ENCODE measurements at places on chromosomes 6 and 20. TPM values are rescaled to one million over a fixed set of nuclear protein-coding genes. Genes with fewer than 3 reads are reported as not detected.

ANKEF1 gene
- total RNA-seq, result 11.6 TPM

ERMARD gene
- total RNA-seq, result 24.2 TPM

TUBB gene
- 1,398 TPM for total RNA-seq

- no peak for DNase-seq
These were observed 6.5 kb upstream of the SCRT2 start for GRCh38 chr20:682123-682522.

GRCh38 chr6:37965964-37966676, 146.6 kb downstream of the ZFAND3 start:
- peak; percentile 91 for DNase-seq

BMP7 gene
- not detected for total RNA-seq

DNA sequence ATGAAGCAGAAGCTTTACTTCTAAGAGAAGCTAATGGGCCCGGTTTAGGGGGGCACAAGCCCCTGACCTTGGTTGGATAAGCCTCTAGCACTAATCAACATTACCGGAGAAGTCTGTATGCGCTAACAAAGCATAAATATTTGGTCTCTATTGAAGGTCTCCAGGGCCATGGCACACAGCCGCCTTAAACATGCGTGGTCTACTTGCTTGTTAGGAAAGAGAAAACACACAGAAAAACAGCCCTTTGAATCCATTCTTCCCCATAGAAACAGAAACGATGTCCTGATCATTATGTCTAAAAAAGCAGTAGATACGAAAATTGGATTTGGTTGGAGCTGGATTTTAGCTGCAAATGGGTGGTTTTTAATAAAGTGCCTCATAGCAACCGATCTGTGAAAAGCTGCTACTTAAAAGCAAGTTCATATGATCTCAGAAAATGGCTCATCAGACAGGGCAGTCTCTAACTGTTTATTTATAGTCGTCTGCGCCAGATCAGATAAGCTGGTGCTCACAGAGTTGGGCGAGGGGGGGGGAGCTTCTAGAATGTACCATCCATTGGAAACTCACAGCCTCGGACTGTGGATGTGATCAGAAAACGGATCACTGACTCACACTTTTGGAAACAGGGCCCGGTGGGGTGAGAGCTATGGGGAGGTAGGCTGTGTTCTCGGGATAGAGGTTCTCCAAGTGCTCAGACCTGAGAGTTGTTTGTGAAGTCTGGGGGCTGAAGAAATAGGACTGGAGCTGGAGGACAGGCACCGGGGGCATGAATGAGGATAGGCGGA, 35.3 kb upstream of the APCDD1L start:
- DNase-seq, result no peak

HUS1B gene
- total RNA-seq, result 4.2 TPM

- DNase-seq, result peak; percentile 69
These were observed 43.1 kb downstream of the CD109 start for GRCh38 chr6:73739096-73739495.

GRCh38 chr6:165568326-165568725, 94.7 kb downstream of the PDE10A start:
- no peak for DNase-seq

HLA-DOB gene
- total RNA-seq, result 0.29 TPM

- no peak for DNase-seq
These were observed 234.4 kb downstream of the CENPW start for GRCh38 chr6:126574301-126574700.

- DNase-seq, result no peak
These were observed at the start of gene ARHGAP40 for GRCh38 chr20:38601216-38602184. Gene ARHGAP40 (plus strand): TSS chr20:38601809.

DNA sequence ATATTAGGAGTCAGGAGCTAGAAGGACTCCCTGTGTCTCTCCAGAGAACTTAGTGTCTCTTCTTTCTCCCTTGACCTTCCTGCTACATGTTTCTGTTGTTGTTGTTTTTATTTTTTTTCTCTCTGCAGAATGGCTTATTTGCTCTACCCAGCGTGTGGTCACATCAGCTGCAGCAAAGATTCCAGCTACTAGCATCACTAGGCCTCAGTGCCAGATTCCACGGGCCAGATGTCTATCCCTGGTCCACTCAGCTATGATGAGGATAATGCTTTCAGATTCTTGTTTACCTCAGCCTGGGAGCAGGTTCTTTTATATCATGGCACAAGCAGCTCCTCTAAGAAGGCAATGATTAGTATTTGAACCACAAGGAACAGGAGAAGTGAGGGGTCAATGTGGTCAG, 110.0 kb downstream of the PLCB1 start:
- DNase-seq, result no peak

DNA sequence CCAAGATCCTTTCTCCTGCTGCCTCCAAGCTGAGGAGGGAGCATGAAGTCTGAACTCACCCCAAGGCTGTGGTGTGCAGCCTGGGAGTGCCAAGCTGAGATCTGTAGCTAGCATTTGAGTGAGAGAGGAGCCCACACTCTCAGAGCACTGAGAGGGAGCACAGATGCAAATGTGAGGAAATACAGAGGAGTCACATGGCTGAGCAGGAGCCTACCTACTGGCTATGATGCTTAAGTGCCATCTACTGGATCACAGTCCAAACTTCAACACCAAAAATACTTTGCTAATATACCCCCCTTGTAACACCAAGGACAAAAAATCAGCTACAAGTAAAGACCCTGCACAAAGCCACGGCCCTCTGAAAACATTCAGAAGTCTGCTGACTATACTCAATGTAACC, 94.4 kb upstream of the IMPG1 start:
- peak; percentile 28 for DNase-seq

GRCh38 chr6:14401246-14401645, 283.7 kb downstream of the CD83 start:
- DNase-seq, result no peak

DNA sequence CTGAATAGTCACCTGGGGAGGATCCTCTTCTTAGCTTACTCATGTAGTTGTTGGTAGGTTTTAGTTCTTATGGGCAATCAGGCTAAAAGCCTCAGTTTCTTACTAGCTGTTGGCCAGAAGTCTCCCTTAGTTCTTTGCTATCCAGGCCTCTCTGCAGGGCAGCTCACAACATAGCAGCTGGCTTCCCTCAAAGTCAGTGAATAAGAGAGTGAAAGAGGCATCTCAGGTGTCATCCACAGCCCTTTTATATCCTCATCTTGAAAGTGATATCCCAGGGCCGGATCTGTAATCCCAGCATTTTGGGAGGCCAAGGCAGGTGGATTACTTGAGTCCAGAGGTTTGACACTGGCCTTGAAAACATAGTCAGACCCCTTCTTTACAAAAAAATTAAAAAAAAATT, 42.1 kb upstream of the FOXA2 start:
- DNase-seq, result no peak

HCRTR2 gene
- not detected for total RNA-seq

- DNase-seq, result peak; percentile 65
These were observed 15.4 kb upstream of the L3MBTL1 start for GRCh38 chr20:43492101-43492500.

- no peak for DNase-seq
These were observed 137.6 kb downstream of the ZDHHC14 start for GRCh38 chr6:157518397-157519250.

SALL4 gene
- 1.7 TPM for total RNA-seq

XKR7 gene
- not detected for total RNA-seq

LSM2 gene
- 93.7 TPM for total RNA-seq

TLDC2 gene
- total RNA-seq, result not detected

DNA sequence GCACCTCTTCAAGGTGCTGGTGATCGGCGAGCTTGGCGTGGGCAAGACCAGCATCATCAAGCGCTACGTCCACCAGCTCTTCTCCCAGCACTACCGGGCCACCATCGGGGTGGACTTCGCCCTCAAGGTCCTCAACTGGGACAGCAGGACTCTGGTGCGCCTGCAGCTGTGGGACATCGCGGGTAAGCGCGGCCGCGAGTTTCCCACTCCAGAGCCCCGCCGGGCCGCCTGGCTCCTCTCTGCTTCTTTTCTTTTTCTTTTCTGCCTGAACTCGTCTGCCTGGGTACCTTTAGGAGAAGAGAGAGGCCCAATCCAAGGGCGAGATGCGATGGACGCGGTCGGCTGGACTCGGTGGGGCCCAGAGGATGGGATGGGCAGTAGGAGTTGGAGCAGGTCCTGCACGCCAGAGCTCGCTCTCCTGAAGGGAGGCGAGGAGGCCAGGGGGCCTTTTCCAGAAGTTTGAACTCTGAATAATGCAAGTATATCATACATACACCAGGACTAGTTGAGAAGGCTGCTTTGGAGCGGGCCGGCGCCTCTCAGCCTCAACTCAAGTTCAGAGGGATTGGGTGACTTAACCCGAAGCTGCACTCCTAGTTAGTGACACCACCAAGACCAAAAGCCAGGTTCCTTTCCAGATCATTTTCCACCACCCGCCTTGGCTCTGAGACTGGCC, 445 bp downstream of the RAB32 start:
- peak; percentile 24 for DNase-seq

DNA sequence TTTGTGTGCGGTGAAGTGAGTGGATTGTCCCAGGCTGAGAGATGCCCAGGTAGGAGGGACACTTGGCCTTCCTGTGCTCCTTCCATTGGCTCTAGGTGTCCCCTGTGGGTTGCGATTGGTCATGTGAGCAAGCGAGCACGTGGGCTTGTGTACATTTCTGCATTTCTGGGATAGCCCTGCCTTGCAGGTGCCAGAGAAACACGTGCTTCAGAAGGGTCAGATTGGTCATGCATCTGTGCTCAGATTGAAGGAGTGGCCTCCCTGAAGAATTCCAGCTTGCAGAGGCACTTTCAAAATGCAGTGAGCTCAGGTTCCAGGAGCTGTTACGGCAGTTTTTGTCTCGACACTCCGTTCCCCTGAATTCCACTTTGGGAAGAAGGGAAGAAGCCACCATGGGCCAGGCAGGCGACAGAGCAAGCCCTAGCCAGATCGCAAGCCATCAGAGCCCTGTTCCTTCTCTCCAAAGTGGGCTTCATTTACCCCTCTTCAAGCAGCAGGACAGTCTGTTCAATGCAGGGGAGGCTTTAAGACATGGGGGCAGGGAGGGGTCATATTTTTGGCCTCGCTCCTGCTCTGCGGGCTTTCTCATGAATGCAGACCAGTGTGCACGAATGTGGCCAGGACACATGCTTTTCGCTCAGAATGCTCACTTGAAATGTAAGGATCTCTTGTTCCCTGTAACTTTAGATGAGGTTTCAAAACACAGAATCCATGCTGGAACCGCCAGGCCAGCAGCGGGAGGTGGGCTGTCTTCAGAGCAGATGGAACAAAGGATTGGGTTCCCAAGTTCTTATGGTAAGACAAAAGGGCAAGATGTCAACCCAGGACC, 78.6 kb upstream of the AKAP12 start:
- DNase-seq, result no peak

DNA sequence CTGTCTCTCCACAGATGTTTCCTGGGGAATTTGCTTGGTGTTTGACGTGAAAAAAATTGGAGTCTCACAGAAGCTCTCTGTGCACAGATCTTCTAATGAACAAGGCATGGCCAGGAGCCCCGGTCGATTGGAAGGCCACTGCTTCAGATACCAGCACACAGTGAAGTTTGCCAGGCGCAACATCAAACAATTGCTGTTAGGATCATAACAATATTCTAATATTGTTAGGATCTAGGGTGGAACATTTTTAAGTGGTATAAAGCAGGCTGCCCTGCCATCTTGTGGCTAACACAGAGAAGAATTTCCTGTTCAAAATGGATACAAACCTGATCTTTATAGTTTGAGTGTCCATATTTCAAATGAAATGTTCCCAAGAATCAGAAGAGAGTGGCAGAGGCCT, 64.1 kb downstream of the C6orf118 start:
- DNase-seq, result peak; percentile 31

SMLR1 gene
- not detected for total RNA-seq

GRCh38 chr20:51749674-51750036, 18.5 kb downstream of the ATP9A start:
- peak; percentile 73 for DNase-seq

DNA sequence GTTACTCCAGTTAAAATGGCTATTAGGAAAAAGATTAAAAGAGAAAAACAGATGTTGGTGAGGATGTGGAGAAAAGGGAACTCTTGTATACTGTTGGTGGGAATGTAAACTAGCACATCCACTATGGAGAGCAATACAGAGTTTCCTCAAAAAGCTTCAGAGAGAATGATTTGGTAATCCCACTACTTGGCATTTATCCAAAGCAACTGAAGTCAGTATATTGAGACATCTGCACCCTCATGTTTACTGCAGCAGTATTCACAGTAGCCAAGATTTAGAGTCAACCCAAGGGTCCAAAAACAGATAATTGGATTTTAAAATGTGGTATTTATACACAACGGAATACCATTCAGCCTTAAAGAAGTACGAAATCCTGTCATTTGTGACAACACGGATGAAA, 469.5 kb downstream of the QKI start:
- no peak for DNase-seq

DNA sequence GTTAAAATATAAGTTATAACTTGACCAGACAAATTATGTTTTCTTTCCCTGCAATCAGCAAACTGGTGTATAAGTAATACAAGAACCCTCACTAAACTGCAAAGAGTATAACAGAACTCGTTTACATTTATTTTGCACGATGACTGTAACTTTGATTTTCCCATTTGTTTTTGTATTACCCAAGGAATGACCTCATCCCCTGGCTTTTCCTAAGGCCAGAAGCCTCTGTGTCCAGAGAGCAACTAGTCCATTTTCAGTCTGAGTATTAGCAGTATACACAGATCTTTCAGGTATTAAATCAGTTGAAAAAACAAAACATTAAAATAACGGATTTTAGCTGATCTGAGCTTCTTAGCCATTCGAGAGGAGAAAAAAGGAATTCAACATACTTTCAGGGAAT, 17.2 kb downstream of the COL19A1 start:
- no peak for DNase-seq

DNA sequence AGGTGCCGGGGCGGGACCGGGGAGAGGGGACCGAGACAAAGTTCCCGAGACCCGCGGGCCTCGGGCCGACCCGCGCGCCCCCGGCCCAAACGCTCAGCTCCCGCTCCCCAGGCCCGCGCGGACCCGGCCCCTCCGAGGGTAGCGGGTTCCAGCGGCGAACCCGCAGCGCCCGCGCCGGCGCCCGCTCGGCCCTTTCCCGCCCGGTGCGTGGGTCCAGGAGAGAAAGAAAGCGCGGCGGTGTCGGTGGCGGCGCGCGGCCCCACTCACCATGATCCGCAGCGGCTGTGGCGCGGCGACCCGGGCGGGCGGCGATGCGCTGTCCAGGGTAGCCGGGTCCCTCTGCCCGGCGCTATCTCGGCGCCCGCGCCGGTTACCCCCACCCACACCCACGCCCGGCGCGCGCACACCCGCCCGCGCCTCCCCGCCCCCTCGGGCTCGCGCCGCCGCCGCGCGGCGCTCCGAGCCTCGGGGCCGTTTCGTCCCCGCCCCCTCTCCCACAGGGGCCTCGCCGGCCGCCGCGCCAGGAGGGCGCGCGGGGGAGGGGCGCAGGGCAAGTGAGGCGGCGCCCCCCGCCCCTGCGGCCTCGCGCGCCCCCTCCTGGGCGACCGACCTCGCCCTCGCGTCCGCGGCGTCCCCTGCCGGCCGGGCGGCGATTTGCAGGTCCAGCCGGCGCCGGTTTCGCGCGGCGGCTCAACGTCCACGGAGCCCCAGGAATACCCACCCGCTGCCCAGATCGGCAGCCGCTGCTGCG, at the start of gene ELOVL2:
Gene ELOVL2, minus strand, starts transcription at position 345 of the 751 bp plus-strand sequence. Its CDS starts 75 bp downstream, at position 270.
- peak; percentile 48 for DNase-seq

DNA sequence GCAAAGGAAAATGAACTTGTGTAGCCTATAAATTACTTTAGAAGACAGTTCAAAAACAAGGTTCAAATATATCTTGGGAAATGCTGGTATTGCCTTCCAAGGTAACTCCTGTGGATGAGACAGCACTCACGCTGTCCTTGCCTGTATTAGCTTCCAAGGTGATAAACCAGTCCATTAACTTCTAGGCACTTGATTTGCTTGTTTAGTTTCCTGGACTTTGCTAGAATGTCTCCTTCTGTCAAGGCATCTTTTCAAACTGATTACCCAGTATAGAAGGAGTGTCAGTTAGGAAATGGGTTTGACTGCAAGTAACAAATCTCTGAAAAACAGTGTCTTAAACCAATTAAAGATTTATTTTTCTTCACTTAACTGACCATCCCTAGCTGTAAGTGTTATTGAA, 103.4 kb upstream of the SLC22A23 start:
- DNase-seq, result no peak

All from PC-3 (cell line).